MV-4-11 (cell line): ENCODE measurements at places on chromosomes 5 and 9.

- no peak for DNase-seq
Measured at GRCh38 chr5:179259731-179260323, 85.4 kb downstream of the ADAMTS2 start.

GRCh38 chr5:81950996-81951395 is 20.8 kb upstream of the ATG10 start:
- no peak for DNase-seq

DNA sequence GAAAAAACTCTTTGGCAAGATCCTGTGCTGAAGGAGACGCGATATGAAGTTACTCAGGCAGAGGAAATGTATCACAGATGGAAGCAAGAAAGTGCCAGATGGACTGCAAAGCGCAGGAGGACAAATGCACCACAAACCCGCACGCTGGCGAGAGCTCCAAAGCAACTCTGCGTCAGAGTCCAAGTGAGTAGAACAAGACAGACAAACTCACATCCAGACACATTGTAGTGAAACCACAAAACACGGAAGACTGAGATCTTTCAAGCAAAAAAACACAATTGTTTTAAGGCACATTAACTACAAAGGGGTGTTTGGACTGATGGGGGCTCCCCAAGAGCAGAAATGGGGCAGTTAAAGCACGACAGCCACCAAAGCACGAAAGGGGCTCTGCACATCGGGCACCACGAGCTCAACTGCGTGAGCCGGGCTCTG is 39.2 kb upstream of the NKD2 start:
- DNase-seq: no peak

DNA sequence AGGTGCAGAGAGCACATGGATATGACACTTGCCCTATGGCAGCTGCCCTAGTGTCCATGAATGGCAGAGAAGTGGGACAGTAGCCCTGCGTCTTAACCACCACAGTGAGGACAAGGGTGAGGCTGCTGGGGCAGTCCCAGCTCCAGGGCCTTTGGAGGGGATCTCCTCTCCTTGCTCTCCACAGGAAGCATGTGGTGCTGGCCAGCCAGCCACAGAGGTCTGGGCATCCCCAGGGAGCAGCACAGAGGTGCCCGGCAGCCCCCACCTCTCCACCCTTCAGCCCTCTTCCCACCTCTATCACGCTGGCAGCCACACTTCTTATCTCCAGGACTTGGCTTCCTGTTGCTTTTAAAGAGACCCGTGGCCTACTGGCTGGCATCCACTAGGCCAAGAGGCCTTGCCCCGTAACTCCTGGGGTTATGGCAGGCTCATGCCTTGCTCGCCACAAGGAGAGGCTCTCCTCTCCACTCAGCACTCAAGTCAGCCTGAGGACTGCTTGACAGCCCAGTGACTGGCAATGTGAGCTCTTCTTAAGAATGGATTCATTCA is 21.9 kb downstream of the CSF2 start:
- no peak for DNase-seq

- DNase-seq: no peak
Measured at GRCh38 chr5:133441166-133441815, 171.1 kb downstream of the FSTL4 start.

- no peak for DNase-seq
Measured at GRCh38 chr5:53361708-53362107, 118.7 kb upstream of the FST start.

GRCh38 chr5:101385276-101385675 is 482.2 kb upstream of the ST8SIA4 start:
- no peak for DNase-seq

- peak; percentile 61 for DNase-seq
Measured at GRCh38 chr9:108813951-108814601, 41.7 kb downstream of the ACTL7B start.

DNA sequence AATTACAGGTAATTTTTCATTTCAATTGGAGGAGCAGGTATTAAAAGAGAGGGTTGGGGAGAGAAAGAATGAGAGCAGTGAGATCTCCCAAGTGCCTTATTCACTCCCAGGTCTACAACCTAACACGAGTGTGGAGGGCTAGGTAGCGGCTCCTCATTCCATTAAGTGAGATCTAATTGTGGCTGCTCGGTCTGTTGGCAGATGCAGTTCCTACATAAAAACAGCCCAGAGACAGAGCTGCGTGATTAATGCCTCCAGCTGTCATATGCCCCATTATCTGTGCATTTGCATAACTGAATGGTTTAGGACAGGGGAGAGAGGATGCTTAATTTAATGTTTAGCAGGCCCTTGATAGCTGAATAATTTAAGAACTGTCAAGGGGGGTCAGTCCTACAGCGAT is 100.5 kb downstream of the PSAT1 start:
- no peak for DNase-seq

DNA sequence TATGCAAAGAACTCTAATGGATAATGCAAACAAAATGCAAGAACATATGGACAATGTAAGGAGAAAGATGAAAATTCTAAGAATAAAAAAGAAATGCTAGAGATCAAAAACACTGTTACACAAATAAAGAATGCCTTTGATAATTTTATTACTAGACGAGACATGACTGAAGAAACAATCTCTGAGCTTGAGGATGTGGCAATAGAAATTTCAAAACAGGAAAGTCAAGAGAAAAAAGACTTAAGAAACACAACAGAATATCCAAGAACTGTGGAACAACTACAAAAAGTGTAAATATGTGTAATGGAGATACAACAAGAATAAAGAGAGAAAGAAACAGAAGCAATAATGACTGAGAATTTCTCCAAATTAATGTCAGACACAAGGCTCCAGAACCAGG is 140.5 kb upstream of the ACOT12 start:
- DNase-seq: peak; percentile 21

DNA sequence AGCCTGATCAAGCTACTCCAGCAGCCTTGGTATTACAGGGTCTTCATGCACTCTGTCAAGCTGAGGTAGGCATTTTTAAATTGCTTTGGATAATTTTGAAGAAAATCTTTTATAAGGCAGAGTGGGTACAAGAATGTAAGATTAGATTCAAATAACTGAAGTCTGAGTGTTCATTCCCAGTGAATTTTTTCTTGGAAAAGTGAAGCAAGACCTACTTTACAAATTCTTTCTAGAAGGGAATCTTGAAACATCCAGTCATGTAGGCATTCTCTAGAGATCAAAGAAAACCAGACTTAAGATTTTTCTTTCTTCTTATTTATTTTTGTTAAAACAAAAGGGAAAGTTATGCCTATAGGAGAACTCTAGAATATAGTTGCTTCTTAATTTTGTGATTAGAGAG is 139.0 kb downstream of the FOCAD start:
- no peak for DNase-seq

DNA sequence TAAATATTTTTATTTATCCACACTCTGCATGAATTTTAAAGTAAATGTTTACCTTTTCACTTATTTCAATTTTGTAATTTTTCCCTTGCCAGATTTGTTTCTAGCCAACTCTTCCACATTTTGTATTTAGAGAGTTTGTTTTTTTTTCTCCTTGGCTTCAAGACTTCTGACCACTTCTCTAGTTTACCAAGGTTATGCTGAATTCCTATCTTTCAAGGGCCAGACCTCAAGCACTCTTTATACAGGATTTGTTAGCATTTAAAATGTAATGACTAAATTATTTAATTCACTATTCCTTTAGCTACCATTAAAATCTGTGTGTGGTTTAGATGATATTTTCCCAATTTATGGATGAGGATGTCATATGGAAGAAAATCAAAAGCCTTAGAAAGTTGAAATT is 42.5 kb downstream of the MEF2C start:
- no peak for DNase-seq

GRCh38 chr9:124258607-124259157 is 933 bp downstream of the NEK6 start:
- no peak for DNase-seq

- DNase-seq: no peak
Measured at GRCh38 chr5:141787376-141787775, 90.8 kb downstream of the PCDH1 start.

- DNase-seq: no peak
Measured at GRCh38 chr5:119239119-119239417, 116.8 kb upstream of the TNFAIP8 start.

DNA sequence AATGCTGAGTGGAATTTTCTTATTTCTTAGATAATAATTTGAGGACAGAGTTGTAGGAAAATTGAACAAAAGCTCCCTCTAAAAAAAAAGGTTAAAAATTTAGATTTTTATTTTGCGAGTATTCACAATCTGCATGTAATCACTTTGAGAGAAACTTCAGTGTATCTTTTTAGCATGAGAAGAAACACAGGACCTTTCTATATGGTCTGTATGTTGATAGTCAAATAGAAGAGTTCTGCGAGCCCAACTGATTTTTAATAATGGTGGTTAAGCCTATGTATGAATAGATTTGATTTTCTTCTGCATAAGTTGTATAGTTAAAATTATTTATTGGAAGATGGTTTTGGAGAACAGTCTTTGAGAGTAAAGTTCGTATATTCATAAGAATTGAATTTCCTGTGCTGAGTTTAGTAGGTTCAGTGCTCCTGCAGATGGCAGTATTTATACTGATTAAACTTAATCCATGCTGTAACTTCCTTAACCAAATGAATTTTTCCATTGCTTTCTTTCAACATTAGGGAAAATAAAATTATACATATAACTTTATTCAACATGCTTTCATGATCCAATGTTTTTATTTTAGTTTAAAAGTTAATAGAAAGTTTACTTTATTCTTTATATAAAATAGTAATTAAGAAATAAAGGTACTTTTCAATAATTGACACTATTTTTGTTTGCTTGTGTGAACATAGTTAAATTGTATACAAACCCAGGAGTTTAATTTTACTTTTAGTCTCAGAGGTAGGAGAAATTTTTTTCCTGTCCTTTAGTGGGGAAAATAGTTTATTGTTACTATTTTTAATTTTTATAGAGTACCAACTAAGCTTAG is 19.6 kb downstream of the TCERG1 start:
- DNase-seq: no peak

- DNase-seq: peak; percentile 53
Measured at GRCh38 chr5:32076699-32077695, 97.1 kb downstream of the GOLPH3 start.

GRCh38 chr5:40627706-40628105 is 52.0 kb upstream of the PTGER4 start:
- peak; percentile 73 for DNase-seq

DNA sequence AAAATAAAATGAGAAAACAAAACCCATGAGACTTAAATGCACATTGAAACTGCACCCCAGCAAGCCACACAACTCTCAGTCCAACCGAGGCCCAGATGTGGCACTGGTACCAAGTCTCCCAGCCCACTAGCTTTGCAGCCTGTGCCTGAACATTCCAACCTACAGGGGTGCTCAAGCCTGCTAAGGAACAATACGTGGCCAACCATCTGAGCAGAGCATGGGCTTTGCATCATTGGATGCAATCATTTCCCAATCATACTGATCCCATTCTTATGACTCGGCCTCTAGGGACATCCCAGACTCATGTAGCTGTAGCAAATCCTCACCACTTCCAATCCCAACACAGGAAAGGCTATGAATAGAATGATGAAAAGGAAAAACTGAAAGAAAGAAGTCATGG is 297.2 kb downstream of the SPOCK1 start:
- no peak for DNase-seq

DNA sequence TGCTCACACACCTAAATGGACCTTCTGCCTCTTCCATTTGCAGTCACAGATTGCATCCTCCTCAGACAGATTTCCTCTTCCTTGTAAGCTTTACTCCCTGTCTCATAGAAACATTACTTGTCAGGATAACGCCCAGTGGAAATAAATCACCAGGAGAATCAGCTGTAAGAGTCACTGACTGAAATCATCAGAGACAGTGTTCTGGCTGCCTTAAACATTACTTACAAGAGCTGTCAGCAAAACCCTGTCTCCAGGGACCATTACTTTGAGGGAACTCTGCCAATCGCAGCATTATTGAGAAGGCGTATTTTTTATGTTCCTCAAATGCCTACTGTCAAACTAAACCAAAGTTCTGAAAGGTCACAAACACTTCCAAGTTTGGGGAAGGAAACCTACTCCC is 5.9 kb downstream of the DPYSL3 start:
- no peak for DNase-seq

GRCh38 chr5:60789551-60789950 is 54.5 kb downstream of the ELOVL7 start:
- DNase-seq: no peak

- no peak for DNase-seq
Measured at GRCh38 chr5:181198106-181198685, 6.8 kb downstream of the TRIM7 start.

- DNase-seq: no peak
Measured at GRCh38 chr5:91408710-91409109, 25.6 kb upstream of the ARRDC3 start.

DNA sequence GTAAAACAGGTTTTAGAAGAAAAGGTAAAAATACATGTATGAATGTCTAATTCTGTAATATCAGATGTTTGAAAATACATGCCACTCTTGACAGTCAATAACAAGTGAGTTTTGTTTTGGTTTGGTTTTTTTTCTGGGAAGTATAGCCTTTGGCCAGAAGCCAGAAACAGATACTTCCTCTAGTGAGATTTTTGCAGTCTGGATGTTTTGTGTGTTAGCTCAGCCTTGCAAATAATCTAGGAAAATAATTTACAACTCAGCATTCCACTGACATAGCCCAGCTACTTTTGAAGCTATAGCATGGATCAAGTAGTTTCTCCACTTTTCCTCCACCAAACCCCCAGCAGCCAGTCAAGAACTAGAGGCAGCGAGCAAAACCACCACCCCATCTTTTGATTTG is 56.7 kb downstream of the SLC1A1 start:
- peak; percentile 4 for DNase-seq

- no peak for DNase-seq
Measured at GRCh38 chr9:5582835-5583195, 46.1 kb upstream of the RIC1 start.

GRCh38 chr9:20319641-20320337 is 302.5 kb downstream of the MLLT3 start:
- no peak for DNase-seq

GRCh38 chr9:8916771-8917170 is 1117.2 kb upstream of the DMAC1 start:
- DNase-seq: no peak

- no peak for DNase-seq
Measured at GRCh38 chr5:55577353-55578060, 42.7 kb upstream of the PLPP1 start.

DNA sequence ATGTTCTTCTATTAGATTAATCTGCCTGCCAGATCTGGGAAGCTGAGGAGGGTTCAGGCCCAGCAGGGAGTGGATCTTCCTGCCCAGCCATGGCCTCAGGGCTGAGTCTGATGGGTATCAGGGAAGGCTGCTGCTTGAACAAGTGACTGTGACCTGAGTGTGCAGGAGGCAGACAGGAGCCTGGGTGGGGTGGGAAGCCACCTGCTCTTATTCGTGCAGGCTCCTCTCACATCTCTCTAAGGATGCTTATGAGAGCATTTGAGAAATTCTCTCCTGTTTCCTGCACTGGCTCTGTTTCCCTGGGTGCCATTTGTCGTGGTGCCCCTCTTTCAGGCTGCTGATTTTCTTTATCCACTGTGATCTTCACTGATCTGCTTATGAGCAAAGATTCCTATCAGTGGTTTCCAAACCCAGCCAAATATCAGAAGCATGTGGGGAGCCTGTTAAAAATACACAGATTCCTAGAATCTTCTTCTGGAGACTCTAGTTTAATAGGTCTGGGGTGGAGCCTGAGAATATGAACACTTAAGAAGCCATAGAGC is 2.1 kb downstream of the RGS3 start:
- DNase-seq: no peak
